ENCODE measurements at places on chromosomes 6 and 20. TPM values are rescaled to one million over a fixed set of nuclear protein-coding genes. Genes with fewer than 3 reads are reported as not detected.

- no peak for DNase-seq
These were observed 38.0 kb downstream of the HIVEP2 start for GRCh38 chr6:142906945-142907470.

DNA sequence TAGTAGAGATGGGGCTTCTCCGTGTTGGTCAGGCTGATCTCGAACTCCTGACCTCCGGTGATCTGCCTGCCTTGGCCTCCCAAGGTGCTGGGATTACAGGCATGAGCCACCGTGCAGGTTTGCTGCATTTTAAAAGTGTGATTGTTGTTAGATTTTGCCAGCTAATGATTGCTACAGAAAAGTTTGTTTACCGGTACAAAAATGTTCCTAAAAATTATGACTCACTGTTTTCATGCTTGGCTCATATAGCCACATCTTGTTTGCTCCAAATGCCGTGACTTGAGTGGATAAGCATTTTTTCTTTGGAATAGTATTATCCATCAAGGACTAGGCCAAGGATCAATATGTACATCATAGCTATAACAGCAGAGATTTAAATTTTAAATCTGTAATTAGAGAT is 24.3 kb downstream of the LRRN4 start:
- DNase-seq: no peak

GRCh38 chr6:46909371-46909770 is 12.4 kb downstream of the ADGRF5 start:
- DNase-seq: no peak

DNA sequence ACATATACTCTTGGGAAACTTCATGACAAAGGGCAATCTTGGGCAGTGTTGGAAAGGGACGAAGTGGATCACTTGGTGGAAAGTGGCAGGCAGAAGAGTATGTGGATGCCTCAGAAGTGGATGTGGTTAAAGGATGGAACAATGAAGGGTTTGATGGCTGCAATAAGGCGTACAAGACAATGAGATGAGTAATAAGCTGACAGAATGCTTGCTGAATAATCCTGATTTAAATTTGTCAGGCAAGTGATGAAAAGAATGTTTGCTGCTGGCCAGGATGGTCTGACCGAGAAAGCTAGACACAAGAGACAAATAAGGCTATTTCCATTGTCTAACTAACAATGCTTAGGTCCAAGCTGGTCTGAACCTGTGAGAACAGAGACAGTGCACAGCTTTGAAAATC is 61.6 kb upstream of the CEP85L start:
- DNase-seq: peak; percentile 51

GRCh38 chr6:111576291-111576690 is 29.4 kb downstream of the TRAF3IP2 start:
- no peak for DNase-seq

- no peak for DNase-seq
These were observed 274.1 kb upstream of the FLRT3 start for GRCh38 chr20:14611479-14611878.

DNA sequence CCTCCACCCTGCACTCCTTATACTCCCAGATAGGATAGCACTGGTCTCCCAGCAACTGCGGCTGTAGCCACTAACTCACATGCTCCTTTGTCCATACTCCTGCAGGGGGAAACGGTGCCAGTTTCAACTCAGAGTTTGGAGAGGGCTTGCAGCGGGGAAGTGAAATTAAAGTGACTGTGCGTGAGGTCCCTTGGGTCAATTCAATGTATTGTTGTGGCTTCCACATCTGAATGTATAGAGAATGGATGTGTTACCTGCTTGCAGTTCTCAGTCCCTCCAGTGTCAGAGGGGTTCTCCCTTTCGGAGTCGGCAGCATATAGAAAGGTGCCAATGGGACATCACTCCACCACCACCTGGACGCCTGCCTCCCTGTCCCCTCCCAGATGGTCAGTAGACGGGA is 93.6 kb upstream of the CNKSR3 start:
- DNase-seq: no peak

GRCh38 chr20:23160536-23161243 is 74.6 kb upstream of the CD93 start:
- no peak for DNase-seq

DNA sequence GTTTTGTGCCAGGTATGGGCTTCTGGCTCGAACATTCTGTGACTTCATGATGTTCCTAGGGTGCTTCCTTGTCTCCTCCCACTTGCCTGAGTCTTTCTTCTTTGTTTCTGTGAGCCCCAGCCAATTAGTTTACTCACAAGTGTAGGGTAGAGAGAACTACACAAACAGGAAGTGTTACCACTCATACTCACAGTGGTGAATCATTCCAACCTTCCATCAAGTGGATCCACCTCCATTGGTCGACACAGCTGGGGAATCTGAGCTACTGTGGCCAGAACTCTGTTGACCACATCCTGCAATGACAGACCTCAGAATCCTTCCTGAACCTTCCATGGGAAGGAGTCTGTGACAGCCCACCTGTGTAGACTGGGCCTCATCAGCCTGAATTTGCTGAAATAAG is 76.8 kb downstream of the UNC5CL start:
- no peak for DNase-seq

GRCh38 chr6:49664817-49665216 is 28.2 kb upstream of the RHAG start:
- DNase-seq: no peak

GRCh38 chr6:146985111-146985510 is 219.1 kb upstream of the STXBP5 start:
- peak; percentile 34 for DNase-seq

GRCh38 chr6:153729189-153729588 is 309.9 kb upstream of the OPRM1 start:
- DNase-seq: no peak

DNA sequence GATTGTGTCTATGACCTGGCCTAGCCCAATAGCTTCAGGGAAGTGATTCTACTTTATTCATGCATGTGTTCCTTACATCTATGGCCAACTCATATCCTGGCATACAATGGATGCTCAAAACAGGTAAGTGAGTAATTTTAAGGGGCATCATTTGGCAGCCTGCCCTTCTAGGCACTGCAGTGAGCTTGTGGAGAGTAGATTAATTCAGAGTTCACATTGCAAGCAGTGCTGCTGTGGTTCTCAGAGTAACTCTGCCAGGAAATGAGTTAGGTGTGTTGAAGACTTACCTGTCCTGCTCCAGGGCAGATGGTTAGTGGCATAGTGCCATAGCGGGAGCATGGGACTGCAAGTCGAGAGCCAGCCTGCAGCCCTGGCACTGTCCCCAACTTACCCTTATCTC is 158.0 kb downstream of the SCP2D1 start:
- no peak for DNase-seq

DNA sequence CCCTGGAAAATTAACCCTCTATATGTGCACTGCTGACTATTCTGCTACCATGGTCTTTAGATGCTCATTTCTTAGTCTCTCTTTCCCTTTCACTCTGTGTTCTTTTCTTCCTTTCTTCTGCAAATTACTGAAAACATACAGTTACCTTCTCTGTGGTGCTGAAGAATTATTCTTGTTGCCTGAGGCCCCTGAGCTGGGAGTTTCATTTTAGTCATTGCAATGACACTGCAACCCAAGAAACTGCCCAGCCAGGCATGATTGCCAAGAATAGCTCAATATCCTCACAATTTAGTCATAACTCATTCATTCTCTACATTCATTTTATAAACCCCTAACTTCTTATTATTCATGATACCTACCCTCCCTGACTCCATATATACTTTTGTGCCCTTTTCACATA is 245.8 kb upstream of the RAB32 start:
- DNase-seq: no peak

GRCh38 chr20:60170116-60170515 is 211.9 kb downstream of the CDH26 start:
- no peak for DNase-seq

DNA sequence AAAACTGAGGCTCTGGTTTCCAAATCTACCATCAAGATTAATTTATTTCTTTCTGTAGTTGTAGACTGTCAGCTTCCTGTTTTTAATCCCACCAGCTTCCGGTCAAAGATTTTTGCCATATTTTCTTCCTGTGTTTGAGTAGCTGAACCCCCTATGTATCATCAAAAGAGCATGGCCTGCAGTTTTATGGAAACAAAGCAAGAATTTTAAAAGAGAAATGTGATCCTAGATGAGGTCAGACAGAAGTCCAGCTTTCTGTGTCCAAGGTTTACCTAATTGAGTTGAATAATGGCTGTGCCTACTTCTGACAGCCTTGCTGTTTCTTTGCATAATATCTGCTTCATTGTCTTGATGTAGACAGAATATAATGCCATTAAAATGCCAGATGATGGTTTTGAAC is 163.7 kb downstream of the CARMIL1 start:
- no peak for DNase-seq

DNA sequence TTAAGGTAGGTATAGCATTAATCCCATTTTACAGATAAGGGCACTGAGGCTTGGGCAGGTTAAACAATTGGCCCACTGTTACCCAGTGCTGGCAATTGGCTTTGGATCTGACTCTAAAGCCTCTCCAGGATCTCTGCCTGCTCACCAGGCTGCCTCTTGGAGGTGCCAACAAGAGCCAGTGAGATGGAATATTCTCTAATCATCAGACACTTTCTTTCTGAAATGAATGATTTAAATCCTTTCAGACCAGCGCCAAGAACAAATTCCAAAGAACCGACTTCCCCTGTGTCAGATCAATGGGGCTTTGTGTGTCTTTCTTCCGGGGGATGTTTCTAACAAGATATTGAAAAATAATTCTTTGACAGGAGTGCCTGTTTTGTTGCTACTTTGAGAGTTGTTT is 23.6 kb downstream of the CYP39A1 start:
- DNase-seq: peak; percentile 90

- DNase-seq: peak; percentile 65
These were observed 308.2 kb upstream of the SGK1 start for GRCh38 chr6:134626086-134626485.

DNA sequence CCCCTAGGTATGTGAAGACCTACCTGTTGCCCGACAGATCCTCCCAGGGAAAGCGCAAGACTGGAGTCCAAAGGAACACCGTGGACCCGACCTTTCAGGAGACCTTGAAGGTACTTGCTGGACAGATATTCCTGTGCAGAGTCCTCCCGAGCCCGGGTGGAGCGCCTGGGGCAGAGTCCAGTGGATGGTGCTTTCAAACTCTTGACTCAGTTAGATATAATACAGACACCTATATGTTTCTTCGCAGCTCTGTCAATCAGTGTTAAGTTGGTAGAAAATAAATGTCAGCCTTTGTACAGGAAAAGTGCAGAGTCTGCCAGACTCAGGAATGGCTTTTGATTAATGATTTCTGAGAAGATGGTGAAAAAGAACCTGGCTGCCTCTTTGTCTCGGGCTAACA is 67.2 kb downstream of the EZR start:
- no peak for DNase-seq

DNA sequence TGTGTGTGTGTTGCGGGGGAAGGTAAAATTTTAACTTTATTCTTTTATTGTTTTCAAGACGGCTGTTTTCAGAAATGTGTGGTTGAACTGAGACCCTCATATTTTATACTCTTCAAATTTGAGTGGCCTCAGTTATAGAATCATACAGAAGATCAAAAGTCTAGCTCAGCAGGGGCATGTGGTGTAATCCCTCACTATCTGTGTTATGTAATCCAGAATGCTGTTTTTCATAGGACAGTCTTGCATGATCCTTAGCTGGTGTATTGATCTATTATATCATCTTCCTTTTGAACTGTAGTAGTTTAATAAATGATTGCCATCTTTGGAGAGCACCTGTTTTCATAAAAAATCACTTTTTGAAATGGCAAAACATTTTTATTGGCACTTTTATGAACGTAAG is 1.4 kb downstream of the PLCB4 start:
- DNase-seq: no peak

DNA sequence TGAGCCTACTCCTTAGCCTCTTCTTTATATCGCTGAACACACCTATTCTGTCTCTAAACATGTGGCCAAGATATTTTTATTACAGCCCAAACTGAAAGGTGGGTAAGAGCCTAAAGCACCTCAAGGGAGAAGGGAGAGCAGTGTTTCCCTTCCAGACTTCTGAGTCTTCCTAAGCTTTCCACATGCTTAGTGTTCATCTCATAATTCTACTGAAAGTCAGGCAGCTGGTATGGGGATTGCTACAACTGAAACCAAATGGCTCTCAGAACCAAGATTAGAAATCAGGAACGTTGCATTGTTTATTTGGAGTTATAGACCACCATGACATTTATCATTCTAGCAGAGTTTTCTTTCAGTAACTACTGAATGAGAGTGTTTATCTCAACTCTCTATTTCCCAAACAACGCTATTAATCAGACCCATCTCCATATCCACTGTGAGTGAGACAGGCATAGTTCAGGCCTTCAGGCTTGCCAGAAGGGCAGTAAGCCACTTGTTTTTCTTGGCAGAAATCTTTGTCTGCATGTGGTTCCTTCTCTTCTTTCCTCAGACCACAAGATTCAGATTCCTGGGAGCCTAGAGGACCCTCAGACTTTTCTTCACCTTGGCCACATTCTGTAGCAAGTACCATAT is 22.8 kb downstream of the VGLL2 start:
- no peak for DNase-seq

- no peak for DNase-seq
These were observed 400.6 kb downstream of the ESR1 start for GRCh38 chr6:152207915-152208714.

GRCh38 chr6:159931112-159931511 is 37.8 kb upstream of the IGF2R start:
- DNase-seq: no peak

GRCh38 chr6:16080204-16080603 is 48.7 kb upstream of the MYLIP start:
- DNase-seq: no peak

- DNase-seq: no peak
These were observed 25.2 kb downstream of the MYLK4 start for GRCh38 chr6:2725364-2725988.

- DNase-seq: no peak
These were observed 12.2 kb downstream of the NFKBIL1 start for GRCh38 chr6:31559606-31559957.

DNA sequence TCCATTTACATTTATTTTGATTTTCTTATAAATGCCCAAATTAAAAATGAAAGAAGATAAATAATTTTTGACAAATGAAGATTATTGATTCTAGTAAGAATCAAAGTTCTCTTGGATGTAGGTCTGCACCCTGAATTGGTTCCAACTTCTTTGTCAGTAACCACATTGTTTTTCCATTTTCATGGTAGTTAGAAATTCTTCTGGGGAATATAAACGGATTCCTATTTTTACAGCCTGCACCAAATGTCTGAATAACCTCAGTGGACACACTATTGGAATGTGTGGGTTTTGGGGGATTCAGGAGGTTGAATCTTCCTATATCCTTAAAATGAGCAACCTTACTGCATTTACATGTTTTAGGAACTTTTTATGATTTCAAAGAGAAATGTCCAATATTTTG is 1085.3 kb upstream of the MAP3K7 start:
- DNase-seq: no peak

GRCh38 chr6:144986271-144986670 is 701.1 kb downstream of the UTRN start:
- DNase-seq: no peak

- DNase-seq: no peak
These were observed 55.4 kb downstream of the RALGAPA2 start for GRCh38 chr20:20657092-20657491.

GRCh38 chr20:59429396-59429795 is 129.0 kb downstream of the EDN3 start:
- no peak for DNase-seq

- DNase-seq: no peak
These were observed 105.5 kb downstream of the JPH2 start for GRCh38 chr20:44081476-44081875.

TCF15 gene
- total RNA-seq: not detected

RSPO4 gene
- 0.24 TPM for total RNA-seq

C4A gene
- 1.6 TPM for total RNA-seq

GTF3C6 gene
- 67.1 TPM for total RNA-seq

SLC22A7 gene
- not detected for total RNA-seq

LTA gene
- not detected for total RNA-seq

CDH4 gene
- total RNA-seq: not detected

ZNF335 gene
- 10.1 TPM for total RNA-seq

FGD2 gene
- not detected for total RNA-seq

RSPH9 gene
- 1.1 TPM for total RNA-seq
